ENCODE measurements at places on chromosomes 2 and 18.

GRCh38 chr2:177689623-177690022 is 297.1 kb downstream of the AGPS start:
- DNase-seq: no peak

DNA sequence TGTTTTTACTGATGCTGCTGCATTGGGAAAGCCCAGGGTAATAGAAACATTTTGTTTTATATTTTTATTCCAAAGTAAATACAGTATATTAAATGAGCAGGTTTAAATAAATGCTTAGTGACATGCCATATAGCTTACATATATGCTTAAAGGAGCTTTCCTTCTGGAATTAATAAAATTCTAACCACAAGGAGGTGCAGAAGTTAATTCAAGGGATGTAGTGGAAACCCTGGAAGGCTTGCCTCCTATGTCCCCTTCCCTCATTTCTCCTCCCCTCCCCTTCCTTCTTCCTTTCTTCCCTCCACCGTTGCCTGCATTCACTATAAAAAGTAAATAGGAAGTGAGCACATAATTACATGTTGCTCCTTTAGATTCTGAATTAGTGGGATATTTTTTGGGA is 96.3 kb downstream of the UBE2E3 start:
- DNase-seq: no peak

DNA sequence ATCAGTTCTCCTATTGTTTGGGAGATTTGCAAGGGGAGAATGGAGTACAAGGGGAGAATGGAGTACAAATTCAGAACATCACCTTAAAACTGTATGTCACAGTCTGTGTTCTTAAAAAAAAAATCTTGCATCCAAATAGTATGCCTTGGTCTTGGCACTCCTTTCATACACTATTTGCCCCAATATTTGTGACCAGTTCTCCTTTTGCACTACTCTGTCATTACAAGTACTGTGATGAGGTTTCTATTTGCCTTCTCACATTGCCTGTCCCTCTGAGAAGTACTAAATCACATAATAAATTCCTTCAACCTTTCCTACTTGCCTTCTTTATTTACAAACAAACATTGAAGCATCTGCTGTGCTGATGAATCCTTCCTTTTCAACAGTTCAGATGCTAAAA is 36.0 kb upstream of the NCK2 start:
- no peak for DNase-seq

DNA sequence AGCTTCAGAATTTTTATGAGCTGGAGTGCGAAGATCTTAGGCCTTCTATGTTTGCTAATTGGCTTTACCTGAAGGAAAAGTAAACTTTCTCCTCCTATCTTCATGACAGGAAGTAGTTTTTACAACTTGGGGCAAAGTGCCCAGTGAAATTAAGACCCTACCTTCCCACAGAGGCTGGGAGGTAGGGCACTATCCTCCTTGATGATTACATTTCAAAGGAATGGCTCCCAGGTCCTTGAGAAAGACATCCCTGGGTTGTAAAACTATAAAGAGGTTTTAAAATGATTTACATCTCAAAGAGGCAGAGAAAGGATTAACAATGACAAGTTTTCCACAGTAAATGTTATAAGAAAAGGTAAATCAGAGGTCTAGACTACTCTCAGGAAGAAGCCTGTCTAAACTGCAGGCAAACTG is 155.8 kb downstream of the CDH7 start:
- DNase-seq: no peak

GRCh38 chr2:7837237-7837760 is 844.6 kb upstream of the ID2 start:
- no peak for DNase-seq

GRCh38 chr2:75500633-75501032 is 60.1 kb downstream of the EVA1A start:
- DNase-seq: no peak

DNA sequence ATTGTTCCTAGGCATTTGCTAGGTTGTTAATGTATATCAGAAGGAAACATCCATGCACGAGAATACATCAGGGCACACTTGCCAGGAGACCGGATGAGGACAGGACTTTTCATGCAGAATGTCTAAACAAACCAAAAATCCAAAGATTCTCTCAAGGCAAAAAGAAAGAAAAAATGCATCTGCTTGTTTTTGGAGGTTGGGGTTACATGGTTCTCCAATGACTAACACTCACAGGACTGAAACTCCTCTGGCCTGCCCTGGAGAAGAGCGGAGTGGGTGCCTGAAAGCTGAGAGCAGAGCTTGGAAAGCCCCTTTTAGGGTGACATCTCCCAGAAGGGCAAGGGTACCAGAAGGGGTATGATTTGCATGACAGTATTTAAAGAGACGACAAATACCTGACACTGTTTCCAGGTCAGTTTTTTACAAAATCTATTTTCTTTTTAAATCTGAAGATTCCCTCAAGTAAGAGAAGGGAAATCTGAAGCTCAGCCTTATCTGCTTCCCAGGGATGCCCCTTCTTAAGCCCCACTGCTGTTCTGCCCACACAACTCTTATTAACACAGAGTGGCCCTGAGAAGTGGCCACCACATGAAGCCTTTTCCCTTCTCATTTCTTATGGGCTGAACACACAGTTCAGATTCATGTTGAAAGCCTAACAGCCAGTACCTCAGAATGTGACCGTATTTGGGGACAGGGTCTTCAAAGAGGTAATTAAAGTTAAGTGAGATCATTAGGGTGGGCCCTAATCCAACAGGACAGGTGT is 216.4 kb downstream of the STK39 start:
- no peak for DNase-seq

DNA sequence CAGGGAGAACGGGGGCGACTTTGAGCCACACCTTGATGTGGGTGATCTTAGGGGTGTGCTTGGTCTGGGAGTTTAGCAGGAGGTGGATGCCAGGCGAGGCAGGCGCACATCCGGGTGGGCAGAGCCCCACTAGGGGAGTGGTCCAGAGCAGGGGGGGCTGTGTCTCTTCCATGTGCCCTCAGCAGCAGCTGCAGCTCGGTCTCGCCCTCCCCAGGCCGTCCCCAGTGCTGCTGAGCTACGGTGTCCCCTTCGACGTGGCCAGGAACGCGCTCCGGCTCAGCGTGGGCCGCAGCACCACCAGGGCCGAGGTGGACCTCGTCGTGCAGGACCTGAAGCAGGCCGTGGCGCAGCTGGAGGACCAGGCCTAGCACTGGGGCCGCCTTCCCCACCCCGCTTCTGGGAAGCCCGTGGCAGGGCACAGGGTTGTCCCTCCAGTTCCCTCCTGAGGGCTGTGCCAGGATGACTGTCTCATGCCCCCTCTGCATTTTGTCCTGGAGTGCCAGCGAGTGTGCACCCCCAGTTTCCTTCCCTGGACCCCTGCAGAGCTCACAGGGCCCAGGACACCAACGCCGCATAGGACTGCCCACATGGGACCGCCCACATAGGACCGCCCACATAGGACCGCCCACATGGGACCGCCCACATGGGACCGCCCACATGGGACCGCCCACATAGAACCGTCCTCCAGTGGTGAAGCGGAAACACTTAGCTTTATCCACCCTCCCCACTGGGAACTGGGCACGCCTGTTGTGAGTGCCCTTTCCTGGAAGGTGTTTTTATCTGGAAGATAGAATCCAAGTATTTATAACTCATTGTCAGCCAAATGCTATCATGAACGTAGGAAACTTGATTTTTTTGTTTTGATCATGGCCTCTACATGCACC is 1.9 kb upstream of the ESPNL start:
- DNase-seq: no peak

GRCh38 chr2:29617351-29617750 is 304.0 kb downstream of the ALK start:
- DNase-seq: no peak

- DNase-seq: no peak
These were observed 30.0 kb downstream of the NPC1 start for GRCh38 chr18:23556145-23556780.

GRCh38 chr2:217086038-217086522 is 226.2 kb upstream of the TNP1 start:
- no peak for DNase-seq

DNA sequence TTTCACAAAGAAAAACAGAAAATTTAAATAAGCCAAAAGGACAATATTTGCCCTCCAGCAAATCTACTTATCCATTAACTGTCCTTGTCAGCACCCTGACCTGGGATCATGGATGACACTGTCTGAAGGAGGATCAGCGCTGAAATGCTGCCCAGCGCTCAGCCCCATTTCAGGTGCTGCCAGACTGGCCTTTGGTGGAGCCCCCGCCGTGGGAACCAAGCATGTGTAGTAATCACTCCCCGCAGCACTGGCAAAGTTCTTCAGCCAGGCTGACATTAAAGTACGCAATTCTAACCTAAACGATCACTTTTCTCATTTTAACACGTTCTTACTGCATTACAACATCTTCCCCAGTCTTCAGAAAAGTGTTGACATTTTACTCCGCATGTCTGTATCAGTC is 108.6 kb upstream of the GPC1 start:
- DNase-seq: no peak

DNA sequence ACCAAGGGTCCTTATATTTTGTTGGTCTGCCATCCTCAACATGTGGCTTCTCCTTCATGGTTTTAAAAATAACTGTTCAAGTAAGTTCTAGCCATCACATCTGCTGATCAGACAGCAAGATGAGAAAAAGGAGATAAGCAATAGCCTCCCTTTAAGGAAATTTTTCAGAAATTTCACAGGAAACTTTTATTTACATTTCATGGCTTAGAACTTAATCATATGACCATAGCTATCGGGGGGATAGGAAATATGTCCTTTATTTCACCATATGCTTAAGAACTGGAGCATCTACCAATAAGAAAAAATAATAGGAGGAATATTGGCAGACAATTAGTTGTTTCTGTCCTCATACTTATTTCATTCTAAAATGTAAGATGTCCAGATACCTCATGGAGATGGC is 16.2 kb downstream of the ATF2 start:
- no peak for DNase-seq

DNA sequence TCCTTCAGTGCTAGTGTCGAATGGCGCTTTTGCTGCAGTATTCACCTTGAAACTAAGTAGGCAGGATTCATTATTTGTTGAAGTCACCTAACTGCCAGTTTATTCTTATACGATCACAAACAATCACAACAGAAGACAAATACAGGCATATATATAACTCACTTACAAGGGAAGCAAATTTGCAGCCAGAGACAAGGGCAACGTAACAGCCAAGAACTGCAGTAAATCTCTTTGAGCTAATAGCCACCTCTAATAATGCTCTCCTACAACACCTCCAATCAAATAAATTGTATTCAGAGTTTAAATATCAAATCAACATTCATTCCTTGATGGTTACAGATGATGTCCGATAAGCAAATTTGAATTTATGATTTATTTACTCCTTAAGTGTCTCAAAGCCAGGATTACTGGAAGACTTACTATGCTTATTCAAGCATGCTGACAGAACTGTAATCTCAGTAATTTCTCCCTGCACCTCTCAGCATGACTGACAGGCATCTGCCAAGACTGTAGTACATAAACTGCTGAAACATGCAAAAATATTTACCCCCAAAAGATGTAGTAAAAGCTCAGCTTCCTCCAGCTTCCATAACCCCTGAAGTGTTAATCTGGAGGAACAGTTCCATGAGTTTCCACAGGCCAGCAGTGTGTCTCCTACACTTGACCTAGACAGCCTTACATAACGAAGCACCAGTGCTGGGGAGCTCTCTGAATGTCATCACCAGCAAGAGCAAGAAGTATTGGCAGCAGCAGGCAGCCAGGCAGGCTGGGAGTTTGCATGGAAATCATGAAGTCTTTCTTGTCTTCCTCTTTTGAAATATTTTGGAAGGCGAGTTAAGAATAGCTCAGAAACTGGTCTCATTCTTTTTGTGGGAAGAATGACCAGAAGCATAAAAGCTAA is 20.9 kb upstream of the SCN1A start:
- no peak for DNase-seq

DNA sequence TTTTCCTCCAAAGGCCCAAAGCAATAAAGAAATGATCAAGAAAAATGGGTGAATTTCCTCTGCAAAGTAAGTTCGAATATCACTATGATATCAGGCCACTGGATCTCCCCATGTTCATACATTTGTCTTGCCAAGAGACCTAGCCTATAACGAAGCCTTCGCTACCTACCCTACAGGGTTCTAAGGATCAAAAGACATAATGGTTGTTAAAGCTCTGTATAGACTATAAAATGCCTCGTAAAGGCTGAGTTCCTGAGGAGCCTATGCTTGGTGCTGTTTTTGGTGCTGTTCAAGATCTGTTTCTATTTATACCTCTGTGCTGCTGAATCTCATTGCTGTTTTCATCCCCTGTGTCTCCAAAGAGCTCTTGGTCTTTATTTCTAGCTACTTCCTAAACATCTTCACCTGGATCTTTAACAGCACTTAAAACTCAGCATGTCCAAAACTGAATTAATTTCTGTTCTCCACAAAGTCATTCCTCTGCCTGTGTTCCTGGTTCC is 254.4 kb upstream of the CHAC2 start:
- no peak for DNase-seq

DNA sequence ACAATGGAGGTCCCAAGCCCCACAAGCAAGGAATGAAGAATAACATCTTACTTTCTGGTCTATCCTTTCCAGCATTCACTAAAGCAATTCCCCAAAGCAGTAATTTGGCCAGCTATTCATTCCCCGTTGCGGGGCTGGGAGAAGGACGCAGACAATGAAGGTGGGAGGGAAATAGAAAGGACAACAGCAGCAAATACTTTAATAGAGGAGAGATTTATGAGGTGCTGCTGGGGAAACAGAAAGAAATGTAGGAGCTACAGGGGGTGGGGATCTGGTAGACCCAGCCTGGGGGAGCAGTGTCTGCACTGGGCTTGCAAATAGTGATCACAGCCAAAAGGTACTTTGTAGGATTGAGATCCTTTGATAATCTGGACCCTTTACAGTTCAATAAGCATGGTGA is 13.9 kb upstream of the ATL2 start:
- no peak for DNase-seq

DNA sequence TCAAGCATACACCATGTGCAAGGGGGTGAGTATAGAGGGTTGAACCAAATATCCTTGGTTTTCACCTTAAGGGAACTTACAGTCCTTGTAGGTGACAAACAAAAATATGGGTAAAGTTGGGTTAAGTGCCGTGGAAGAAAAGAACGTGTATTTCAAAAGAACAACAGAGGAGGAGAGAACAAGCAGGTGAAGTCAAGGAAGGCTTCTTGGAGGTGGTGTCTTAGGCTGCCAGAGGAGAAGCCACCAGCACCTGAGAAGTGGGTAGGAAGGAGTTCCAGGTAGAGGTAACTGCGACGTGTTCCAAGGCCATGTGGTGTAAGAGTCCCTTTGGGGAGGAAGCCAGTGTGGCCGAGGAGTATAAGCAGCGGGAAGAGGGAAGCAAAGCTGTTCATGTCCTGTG is 27.2 kb downstream of the CABLES1 start:
- no peak for DNase-seq

DNA sequence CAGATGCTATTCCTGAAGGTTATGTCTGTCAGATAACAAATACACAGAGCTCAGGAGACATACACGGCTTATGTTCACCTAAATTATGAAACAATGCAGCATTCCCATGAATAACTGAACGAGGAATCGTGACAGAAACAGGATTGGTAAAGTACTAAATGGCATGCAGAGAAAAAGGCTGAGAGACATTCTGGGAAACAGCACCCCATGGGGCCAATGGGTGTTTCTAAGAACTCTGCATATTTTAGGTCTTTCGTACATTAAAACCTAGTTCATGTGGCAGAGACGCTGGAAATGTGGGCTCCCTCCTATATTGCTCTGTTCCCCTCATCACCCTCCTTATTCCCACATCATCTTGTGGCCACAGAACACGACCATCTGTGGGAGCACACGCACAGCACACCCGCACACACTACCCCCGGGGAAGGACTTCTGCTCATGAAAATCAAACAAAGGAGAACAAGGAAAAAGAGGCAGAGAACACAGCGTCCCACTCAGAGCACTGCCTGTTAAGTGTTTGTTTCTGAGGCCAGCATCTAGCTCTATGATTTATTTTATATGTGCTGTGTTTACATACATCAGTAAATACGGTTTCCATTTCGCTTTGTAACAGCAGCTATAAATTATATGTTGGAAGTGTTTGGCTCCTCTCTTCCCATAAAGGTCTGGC is 143.6 kb downstream of the AFF3 start:
- DNase-seq: no peak

All from stimulated activated naive CD4-positive, alpha-beta T cell treated with Interleukin-2 at 50 U/mL for 16 hours (primary cell).